ENCODE measurements at places on chromosomes 1 and 21. TPM values are rescaled to one million over a fixed set of nuclear protein-coding genes. Genes with fewer than 3 reads are reported as not detected.

The RGS13 gene
- total RNA-seq: 1.0 TPM

The C1orf141 gene
- total RNA-seq: not detected

The AVPR1B gene
- total RNA-seq: not detected

The CCDC185 gene
- not detected for total RNA-seq

The PCP4L1 gene
- 0.22 TPM for total RNA-seq

The RXRG gene
- total RNA-seq: 1.4 TPM

The TPR gene
- 76.0 TPM for total RNA-seq

The TRAF3IP3 gene
- 3.7 TPM for total RNA-seq

The MMEL1 gene
- 3.2 TPM for total RNA-seq

The NDUFS5 gene
- 233 TPM for total RNA-seq

The FCRL5 gene
- total RNA-seq: 0.13 TPM

The LRRC52 gene
- not detected for total RNA-seq

GRCh38 chr1:162697140-162697895 is 65.1 kb downstream of the DDR2 start:
- DNase-seq: no peak

GRCh38 chr1:178389441-178389840 is 107.3 kb downstream of the CLEC20A start:
- DNase-seq: no peak

- DNase-seq: no peak
These were observed 2.6 kb upstream of the MFN2 start for GRCh38 chr1:11977625-11978024.

GRCh38 chr1:22249928-22250680 is 107.2 kb upstream of the WNT4 start:
- DNase-seq: no peak

DNA sequence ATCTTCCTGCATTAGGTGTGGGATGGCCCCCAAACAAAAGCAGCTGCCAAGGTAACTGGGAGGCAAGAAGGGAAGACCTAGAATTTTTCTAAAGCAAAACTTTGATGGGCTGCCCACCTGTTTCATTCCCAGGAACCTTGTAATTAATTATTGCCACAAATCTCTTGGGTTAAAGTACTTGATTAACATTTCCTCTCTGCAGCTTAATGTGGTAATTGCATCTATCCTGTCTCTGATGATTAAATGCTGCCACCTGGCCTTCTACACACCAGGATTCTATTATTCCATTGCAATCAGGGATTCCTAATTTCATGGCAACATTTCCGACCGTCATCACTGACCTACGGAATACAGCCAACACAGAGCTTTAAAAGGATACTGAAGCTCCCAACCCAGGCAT is 68.3 kb upstream of the RC3H1 start:
- no peak for DNase-seq

- DNase-seq: no peak
These were observed 29.0 kb downstream of the MRPL39 start for GRCh38 chr21:25578056-25578961.

GRCh38 chr1:34358636-34359035 is 181.9 kb downstream of the C1orf94 start:
- DNase-seq: no peak

- no peak for DNase-seq
These were observed 110.0 kb downstream of the ASTN1 start for GRCh38 chr1:177054542-177054941.

DNA sequence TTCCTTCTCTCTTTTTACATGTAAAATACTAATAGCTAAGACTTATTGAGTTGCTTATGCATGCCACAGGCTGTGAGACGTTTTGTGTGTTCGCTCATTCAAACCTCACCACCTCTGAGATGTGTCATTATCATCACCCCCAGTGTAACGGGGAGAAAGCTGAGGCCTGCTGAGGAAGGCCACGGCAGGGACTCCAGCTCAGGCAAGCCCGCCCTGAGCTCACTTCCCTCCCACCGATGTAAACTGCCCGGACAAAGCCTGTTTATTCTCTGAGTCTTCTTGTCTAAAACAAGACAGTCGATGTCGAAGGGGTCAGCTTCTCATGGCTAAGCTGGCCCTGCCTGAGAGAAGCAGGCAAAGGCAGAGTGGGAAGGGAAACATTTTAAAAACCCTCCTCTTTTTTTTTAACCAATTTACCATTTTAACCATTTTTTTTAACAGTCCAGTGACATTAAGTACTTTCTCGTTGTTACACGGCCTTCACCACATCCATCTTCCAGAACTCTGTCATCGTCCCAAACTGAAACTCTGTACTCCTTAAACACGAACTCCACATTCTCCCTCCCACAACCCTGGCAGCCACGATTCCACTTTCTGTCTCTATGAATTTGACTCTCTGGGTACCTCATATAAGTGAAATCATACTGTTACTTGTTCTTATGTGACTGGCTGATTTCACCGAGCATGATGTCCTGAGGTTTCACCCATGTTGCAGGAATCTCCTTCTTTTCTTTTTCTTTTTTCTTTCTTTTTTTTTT is 204.8 kb upstream of the GALNT2 start:
- no peak for DNase-seq

GRCh38 chr21:39051588-39051949 is 131.7 kb downstream of the PSMG1 start:
- DNase-seq: peak; percentile 65

GRCh38 chr1:116401646-116402176 is 28.7 kb downstream of the ATP1A1 start:
- no peak for DNase-seq

- DNase-seq: no peak
These were observed 23.0 kb upstream of the ZBTB40 start for GRCh38 chr1:22428672-22429071.

- no peak for DNase-seq
These were observed 142.5 kb downstream of the DAB1 start for GRCh38 chr1:57281324-57281723.

DNA sequence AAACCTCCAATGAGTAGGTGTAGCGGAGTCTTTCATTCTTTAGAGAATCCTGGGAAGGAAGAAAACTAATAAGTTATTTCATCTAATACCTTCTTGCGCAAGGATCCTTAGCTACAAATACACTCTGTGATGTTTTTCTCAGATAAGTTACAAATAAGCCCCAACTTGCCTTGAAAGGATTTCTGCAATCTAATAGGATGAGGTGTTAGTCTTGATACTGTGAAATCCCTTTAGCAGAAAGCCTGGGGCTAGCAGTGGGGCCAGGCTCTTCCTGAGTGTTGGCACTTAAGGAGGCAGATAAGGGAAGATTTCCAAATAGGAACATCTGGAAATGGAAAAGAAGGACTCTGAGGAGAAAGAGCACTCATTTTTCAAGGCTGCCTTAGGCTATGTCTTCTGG is 168.0 kb upstream of the DAB1 start:
- DNase-seq: no peak

DNA sequence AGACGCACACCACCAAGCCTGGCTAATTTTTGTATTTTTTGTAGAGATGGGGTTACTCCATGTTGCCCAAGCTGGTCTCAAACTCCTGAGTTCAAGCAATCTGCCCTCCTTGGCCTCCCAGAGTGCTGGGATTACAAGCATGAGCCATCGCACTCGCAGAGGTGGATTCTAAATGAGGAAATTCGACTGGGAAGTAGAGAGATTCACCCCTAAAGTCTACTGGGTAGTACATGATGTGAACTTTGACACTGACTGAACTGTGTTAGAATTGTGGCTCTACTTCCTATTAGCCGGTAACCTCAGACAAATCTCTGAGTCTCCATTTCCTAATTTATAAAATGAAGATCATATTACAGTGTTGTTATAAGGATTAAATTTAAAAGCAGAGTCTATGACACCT is 276.0 kb upstream of the NR5A2 start:
- no peak for DNase-seq

DNA sequence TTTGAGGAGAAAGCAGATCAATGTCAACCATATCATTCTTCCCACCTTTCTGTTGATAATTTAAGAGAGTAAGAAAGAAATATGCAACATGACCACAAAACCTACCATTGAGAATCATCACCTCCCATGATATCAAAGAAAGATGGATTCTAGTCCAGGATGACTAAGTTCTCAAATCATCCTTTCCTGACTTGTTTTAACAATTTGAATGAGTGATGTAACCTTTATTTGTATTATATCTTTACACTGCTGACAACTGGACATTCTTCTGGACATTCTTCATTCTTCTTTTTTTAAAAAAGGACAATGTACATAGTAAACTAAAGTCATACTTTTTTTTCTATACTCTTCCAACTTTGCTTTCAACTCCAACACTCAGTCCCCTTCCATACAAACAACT is 9.5 kb downstream of the PSMB4 start:
- DNase-seq: no peak

GRCh38 chr1:9960011-9960410 is 16.7 kb downstream of the NMNAT1 start:
- no peak for DNase-seq

- DNase-seq: peak; percentile 91
These were observed 26.5 kb downstream of the GPR137B start for GRCh38 chr1:236168716-236169429.

DNA sequence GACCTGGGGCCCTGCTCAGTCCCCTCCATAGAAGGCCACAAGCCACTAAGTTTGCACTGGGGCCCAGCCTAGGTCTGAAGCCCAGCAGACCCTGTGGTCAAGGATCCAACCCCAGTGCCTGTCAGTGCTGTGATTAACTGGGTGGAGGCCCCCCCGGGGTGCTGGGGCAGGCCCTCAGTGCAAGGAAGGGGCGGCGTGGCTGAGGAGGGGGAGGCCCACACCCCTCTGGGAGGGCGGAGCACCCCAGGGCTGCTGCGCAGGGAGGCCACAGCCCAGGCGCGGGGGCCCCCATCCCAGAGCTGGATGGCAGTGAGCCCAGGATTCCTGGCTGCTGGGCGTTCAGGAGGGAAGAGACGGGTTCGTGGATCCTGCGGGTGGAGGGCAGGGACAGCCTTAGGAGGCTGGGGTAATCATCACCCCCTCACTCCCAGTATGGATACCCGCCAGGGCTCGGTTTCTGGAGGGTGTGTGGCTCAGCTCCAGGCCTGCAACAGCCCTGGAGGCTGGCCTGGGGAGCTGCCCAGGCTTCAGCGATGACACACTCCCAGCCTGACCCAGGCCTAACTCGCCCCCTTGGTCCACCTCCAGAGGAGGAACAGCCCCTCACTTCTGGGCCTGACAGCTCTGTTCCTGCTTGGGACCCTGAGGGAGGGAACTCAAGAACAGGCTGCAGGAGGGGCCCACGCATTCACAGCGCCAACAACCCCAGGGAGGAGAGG is 890 bp downstream of the GJC2 start:
- peak; percentile 89 for DNase-seq

GRCh38 chr1:96863449-96863848 is 141.9 kb downstream of the PTBP2 start:
- DNase-seq: no peak

GRCh38 chr21:46128106-46128932 is 27.1 kb downstream of the FTCD start:
- DNase-seq: peak; percentile 71

DNA sequence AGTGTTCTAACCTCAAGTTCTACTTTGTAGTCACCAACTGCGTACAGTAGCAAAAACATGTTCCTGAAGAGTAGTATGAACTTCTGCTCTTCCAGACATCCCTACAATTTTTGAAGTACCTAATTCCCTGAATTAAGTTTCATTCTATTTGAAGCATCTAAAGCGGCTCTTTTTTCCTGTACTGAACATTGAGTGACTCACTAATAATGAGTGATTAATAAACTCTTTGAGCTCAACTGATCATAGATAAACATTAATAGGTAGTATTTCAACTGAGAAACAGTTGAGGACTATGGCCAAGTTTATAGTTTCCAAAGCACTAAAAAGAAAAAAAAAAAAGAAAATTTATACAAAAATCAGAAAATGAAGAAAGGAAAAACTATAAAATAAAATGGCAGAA is 683.1 kb downstream of the LTN1 start:
- no peak for DNase-seq

- DNase-seq: no peak
These were observed 21.9 kb downstream of the SRSF4 start for GRCh38 chr1:29159773-29160172.

- no peak for DNase-seq
These were observed 3.5 kb upstream of the KRTAP27-1 start for GRCh38 chr21:30340714-30341573.

GRCh38 chr1:40676501-40676900 is 11.0 kb upstream of the RIMS3 start:
- no peak for DNase-seq

GRCh38 chr1:188372821-188373220 is 1544.1 kb downstream of the PLA2G4A start:
- no peak for DNase-seq

- DNase-seq: no peak
These were observed 333.4 kb upstream of the PKN2 start for GRCh38 chr1:88350648-88351047.
